ENCODE measurements at places on chromosomes 13 and 19.

GRCh38 chr13:50078231-50078894, 63.1 kb downstream of the KCNRG start:
- no peak for DNase-seq

- no peak for DNase-seq
Observed at GRCh38 chr13:91714855-91715254, 316.4 kb downstream of the GPC5 start.

GRCh38 chr13:37775871-37776270, 93.7 kb downstream of the TRPC4 start:
- DNase-seq: no peak

GRCh38 chr19:1512671-1513498, at the start of gene ADAMTSL5:
TSS of gene ADAMTSL5 (minus strand) at chr19:1513019. CDS start at chr19:1510943, 2,076 bp downstream.
- DNase-seq: peak; percentile 5

DNA sequence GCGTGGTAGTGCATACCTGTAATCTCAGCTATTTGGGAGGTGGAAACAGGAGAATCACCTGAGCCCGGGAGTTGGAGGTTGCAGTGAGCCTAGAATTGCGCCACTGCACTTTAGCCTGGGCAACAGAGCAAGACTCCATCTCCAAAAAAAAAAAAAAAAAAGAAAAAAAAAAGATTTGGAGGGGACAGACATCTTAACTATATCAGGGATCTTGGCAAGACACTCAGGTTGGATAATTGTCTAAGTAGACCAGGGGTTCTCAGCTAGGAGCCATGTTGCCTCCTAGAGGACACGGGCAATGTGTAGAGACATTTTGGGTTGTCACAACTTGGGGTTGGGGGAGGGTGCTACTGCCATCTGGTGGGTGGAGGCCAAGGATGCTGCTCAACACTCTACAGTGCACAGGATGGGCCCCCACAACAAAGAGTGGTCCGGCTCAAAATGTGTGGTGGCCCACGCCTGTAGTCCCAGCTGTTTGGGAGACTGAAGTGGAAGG, 1.9 kb upstream of the ZNF580 start:
- DNase-seq: peak; percentile 23

- DNase-seq: no peak
Observed at GRCh38 chr13:26019881-26020870, 31.6 kb downstream of the SHISA2 start.

GRCh38 chr13:79987761-79988160, 353.2 kb downstream of the SPRY2 start:
- DNase-seq: no peak

GRCh38 chr19:7832009-7832408, 2.0 kb downstream of the EVI5L start:
- DNase-seq: no peak

DNA sequence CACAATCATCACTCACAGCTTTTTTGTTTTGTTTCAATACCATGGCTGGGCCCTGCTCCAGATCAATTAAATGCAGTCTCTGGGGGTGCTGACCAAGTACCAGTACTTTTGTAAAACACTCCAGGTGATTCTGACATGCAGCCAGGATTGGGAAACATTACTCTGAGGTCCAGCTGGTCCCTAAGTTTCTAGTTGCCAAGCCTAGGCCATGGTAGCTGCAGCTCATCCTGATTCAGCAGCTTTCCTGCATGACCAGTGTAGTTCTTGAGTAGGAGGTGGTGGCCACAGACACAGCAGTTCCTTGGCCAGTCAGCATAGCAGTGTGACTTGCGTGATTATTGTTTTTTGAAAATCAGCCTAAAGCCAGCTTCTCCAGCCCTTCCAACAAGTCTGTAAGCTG, 859.1 kb downstream of the DIAPH3 start:
- no peak for DNase-seq

- no peak for DNase-seq
Observed at GRCh38 chr19:50380751-50381151, 3.4 kb upstream of the POLD1 start.

DNA sequence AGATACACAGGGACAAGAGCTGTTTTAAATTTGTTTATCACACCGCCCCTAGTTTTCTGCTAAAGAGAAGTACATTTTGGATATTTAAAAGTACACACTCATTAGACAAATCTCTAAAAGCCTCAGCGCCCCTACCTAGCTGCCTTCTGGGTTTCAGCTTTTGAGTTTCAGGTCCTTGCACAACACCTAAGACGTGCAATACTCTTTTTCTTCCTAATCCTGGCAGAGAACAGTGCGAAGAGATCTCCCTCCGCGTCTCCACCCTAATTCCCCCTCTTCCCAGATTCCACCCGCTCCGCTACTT, 421 bp upstream of the KLF5 start:
- DNase-seq: no peak

GRCh38 chr13:73825143-73825542, 309.1 kb downstream of the KLF12 start:
- DNase-seq: no peak

GRCh38 chr19:55618426-55618825, 5.9 kb downstream of the ZNF784 start:
- DNase-seq: no peak

GRCh38 chr19:17052439-17052838, 22.8 kb downstream of the HAUS8 start:
- DNase-seq: peak; percentile 25

DNA sequence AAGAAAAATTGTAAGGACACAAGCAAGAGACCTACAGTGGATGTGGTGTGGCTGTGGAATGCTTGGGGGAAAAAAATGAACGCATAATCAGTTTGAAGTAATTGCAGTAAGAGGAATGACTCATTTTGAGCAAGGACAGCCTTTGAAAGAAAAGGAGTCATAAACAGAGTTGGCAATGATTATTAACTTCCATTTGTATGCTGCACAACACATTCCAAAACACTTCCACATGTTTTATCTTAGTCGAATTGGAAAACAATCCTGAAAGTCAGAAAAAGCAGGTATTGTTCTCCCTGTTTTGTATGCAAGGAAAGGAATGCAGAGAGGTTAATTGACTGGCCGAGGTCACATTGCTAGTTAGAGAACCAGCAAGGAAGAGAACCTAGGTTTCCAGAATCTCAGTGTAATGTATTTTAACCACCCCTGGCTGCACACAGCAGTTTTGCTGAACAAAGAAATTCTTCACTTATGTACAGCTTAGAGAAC, 630.0 kb upstream of the MIR17HG start:
- DNase-seq: no peak

- no peak for DNase-seq
Observed at GRCh38 chr13:68047889-68048288, 817.8 kb upstream of the PCDH9 start.
